Sciatic nerve (tissue), 2 donors: ENCODE measurements at places on chromosomes 1 and 21.

GRCh38 chr21:33237486-33237885 is 7.7 kb downstream of the IFNAR2 start:
- DNase-seq = no peak

DNA sequence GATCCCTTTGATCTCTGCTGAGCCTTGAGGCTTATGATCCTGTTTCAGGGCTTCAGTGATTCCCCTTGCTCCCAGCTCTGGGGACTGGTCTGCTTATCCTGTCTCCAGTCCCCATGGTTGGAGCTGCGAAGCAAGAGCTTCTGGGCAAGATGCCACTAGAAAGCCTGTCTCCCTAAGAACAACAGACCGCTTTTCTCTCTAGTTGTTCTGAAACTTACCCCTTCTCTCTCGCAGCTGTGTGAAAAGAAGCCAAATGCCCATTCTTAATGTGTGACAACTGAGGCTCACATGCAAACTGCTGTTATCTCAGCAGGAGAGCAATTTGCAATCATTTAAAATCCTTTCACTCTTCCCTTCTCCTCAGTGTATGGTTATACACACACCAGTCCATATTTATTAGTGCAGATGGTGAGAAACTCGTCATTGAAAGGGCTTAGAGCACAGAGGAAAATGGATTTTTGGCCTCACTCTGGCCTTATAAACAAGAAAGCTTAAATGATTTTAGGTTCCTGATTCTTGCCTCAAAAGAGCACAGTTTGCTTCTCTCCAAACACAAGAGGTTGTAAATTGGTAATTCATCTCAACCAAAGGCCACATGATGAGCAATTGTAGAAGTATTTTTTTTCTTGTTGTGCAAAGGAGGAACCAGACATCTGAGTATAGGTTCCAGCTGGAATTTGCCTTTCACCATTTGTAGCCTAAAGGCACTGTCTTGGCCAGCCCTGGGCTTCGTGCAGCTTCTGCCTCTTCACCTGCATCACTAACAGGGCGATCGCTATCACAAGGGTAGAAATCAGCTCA is 179.2 kb upstream of the LMO4 start:
- DNase-seq = no peak

DNA sequence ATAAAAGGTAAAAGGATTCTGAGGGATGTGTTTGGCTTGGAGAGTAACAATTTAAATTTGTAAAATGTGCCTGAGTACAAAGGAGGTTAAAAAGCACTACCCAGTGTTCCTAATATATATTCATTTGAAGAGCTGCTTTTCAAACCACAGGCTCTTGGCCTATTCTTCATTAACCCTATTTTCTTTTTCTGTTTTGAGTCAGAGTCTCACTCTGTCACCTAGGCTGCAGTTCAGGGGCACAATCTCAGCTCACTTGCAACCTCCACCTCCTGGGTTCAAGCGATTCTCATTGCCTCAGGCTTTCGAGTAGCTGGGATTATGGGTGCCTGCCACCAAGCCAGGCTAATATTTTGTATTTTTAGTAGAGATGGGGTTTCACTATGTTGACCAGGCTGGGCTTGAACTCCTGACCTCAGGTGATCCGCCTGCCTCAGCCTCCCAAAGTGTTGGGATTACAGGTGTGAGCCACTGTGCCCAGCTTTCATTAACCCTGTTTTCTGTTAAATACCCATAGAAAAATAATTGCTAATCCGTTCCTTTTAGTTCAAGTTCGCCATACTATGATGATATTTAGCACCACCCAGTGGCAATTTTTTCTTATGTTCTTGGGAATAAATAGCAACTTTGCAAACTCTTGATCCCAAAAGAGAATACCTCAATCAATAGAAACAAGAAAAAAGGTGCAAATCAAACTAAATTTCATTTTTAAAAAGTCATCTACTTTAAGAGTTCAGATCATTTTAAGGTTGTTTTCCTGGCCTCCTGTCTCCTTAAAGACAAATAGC is 30.5 kb downstream of the ZBTB8OS start:
- no peak for DNase-seq

DNA sequence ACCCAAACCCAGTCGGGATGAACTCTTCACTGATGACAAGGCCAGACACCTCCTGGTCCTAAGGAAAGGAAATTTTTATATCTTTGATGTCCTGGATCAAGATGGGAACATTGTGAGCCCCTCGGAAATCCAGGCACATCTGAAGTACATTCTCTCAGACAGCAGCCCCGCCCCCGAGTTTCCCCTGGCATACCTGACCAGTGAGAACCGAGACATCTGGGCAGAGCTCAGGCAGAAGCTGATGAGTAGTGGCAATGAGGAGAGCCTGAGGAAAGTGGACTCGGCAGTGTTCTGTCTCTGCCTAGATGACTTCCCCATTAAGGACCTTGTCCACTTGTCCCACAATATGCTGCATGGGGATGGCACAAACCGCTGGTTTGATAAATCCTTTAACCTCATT is 10.1 kb downstream of the CZIB start:
- no peak for DNase-seq

GRCh38 chr1:1299686-1300351 is 7.9 kb downstream of the ACAP3 start:
- DNase-seq = no peak

DNA sequence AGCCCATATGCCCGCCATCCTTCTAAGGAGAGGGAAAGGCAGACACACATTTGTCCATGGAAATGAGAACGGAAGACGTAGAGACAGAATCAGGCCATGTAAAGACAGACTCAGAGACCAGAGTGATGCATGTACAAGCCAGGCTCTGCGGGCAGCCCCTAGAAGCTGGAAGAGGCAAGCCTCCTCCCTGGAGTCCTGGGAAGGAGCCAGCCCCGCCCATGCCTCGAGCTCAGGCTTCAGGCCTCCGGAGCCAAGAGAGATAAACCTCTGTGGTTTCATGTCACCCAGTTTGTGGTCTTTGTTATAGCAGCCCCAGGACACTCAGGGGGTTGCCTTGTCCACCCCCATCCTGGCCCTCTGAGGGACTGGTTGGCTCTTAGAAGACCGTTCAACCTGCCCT is 11.6 kb downstream of the PDE9A start:
- no peak for DNase-seq

DNA sequence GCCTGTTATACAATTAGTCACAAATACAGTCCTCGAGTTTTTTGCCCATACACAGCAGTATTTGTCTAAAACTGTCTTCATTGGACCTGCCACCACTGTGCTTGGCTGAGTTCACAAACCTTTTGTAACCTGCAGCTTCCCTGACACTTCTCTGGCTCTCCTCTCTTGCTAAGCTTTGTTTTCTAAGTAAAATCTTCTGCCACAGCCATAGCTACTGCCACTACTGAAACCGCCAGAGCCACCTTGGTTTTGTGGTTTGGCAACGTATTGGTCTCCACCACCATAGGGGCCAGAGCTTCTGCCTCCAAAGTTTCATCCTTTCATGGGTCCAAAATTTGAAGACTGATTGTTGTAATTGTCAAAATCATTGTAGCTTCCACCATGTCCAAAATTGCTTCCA is 668.2 kb upstream of the BRINP3 start:
- no peak for DNase-seq

DNA sequence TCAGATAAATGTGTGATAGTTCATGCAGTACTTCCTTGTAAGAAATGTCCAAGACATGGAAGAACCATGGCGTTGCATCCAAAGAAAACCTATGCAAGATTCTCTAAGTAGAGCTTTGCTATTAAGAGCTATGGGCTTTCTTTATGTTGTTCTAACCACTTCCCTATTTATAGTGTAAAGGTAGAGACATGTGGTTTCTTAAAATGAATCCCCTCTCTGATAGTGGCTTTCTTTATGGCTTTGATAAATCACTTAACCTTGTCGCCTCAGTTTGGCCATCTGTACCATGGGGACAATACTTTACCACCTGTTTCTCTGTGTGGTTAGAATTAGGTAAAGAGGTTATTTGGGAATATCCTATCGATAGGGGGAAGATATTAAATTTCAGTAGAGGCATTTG is 305.5 kb downstream of the NFIA start:
- no peak for DNase-seq

- DNase-seq = peak; percentile 77
Measured at GRCh38 chr21:41207401-41208375, 39.7 kb downstream of the BACE2 start.

- DNase-seq = no peak
Measured at GRCh38 chr1:7616953-7617352, 154.1 kb upstream of the VAMP3 start.

DNA sequence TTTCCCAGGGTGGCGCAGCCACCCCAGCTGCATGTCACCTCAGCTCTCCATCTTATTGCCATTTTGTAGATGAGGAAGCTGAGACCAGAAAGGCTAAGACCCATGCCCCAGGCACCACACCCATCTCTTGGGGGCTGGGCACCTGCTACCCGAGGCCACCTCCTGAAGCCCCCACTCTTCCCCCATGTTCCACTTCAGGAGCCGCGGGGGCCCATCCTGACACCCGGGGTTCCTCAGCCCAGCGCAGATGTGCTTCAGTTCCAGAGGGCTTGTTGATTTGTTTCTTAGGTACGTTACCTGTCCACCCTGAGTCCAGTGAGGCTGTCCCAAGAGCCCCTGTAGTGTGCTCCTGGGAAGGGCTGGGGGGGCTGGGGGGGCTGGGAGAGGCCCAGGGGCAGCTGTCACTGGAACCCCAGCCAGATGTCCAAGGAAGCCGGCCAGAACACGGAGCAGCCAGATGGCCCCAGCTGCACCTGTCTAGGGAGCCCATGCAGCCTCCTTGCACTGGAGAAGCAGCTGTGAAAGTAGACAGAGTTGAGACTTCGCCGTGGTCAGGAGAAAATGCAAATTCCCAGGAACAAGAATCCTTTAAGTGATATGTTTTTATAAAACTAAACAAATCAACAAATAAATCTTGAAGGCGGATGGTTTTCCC is 17.1 kb upstream of the CCDC27 start:
- no peak for DNase-seq

- DNase-seq = no peak
Measured at GRCh38 chr1:199725002-199725565, 302.4 kb upstream of the NR5A2 start.

- DNase-seq = no peak
Measured at GRCh38 chr1:64866689-64867088, 99.7 kb downstream of the JAK1 start.

DNA sequence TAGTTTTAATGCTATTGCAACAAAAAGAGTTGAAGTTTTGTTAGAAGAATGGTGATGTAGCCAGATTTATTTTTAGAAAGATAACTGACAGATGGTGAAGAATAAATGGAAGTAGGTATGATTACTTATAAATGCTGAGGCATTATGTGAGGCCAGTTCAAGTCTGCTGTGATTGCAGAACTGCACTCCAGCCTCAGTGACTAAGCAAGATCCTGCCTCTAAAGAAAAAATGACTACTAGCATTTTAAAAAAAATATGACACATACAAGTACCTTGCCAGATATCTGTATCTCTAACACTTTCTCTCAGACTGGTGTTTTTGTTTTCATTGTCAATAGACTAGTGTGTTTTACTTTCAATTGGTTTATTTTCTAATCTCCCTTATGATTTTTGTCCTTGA is 1242.4 kb upstream of the ADGRL4 start:
- no peak for DNase-seq

GRCh38 chr1:62673629-62674028 is 14.6 kb downstream of the DOCK7 start:
- DNase-seq = no peak

DNA sequence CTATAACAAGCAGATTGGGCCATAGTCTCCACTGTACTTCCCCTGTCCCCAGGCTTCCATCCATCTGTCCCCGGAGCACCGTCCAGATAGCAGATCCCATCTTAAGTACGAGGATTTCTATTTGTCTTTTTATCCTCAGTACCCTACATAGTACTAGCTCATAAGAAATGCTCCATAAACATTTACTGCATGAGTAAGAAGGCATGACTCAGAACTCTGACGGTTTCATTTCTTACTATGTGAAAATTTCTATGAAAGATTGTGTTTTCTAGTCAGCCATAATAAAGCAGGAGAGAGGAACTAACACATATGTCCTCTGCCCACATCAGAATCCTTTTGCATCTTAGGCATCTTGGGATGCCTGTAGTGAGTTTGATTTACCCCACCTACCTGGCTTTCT is 49.5 kb downstream of the CHD1L start:
- DNase-seq = no peak

DNA sequence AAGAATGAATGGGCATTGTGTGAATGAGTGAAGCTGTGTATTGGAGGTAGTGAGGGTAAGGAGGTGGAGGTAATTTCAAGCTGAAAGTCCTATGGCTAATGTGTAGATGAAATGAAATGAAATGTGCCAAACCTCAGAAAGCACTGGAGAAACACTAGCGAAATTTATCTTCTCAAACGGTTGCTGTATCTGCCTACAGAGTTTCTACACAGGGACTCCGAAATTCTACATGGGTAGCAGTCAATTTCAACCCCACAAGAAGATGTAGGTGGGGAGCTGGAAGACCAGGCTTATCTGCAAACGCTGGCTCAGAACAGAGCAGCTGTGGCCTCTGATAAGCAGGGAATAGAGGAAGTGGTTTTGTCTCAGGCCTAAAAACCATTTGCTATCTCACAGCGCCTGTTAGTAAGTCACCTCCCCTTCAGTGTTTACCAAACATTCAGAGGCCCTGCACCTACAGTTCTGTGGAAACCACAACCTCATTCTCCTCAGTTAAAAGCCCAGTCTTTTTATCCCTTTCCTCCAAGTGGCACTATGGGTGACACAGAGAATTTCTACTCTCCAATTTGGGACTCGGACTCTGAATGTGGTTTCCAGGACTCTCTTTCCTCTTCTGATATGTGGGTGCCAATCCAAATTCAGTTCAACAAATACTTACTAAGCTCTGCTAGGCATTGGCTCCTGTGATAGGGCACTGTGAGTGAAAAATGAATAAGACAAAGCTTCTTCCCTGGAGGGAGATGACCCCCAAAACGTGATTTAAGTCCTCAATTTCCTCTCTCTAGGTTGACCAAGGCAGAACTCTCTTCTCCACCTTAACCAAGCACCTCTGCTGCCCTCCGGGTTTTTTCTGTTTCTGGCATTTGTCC is 17.2 kb upstream of the SLAMF6 start:
- no peak for DNase-seq

DNA sequence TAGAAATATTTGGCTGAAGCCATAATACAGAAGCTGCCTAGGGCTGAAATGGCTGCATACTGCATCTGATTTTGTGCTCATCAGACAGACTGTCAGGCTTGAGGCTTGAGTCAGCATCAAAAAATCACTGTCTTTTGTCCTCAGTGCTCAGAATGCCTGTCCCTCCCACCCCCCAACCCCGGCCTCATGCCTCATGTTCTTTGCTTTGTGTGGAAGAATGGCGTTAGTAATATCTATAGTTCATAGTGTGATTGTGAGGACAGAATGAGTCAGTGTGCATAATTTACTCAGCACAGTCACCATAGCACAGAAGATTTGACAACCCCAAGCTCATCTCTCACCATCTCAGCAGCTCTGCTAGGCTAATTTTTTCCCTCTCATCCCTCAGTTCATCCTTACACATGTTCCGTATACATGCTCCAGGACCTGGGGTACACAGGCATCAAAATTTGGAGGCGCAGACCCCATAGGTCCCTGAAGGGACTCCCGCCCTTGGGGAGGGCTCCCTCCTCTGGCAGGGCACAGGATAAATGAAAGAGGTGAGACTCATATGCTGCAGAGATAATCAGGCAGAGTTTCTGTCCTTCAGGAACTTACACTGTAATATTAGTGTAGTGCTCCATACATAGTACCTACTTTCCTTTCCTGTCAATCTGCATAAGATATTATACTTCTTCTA is 159.1 kb upstream of the C8B start:
- no peak for DNase-seq
